ENCODE measurements at places on chromosomes 12 and 14.
A peak's percentile ranks its signal among the peaks of the same experiment; 100 is the strongest.

DNA sequence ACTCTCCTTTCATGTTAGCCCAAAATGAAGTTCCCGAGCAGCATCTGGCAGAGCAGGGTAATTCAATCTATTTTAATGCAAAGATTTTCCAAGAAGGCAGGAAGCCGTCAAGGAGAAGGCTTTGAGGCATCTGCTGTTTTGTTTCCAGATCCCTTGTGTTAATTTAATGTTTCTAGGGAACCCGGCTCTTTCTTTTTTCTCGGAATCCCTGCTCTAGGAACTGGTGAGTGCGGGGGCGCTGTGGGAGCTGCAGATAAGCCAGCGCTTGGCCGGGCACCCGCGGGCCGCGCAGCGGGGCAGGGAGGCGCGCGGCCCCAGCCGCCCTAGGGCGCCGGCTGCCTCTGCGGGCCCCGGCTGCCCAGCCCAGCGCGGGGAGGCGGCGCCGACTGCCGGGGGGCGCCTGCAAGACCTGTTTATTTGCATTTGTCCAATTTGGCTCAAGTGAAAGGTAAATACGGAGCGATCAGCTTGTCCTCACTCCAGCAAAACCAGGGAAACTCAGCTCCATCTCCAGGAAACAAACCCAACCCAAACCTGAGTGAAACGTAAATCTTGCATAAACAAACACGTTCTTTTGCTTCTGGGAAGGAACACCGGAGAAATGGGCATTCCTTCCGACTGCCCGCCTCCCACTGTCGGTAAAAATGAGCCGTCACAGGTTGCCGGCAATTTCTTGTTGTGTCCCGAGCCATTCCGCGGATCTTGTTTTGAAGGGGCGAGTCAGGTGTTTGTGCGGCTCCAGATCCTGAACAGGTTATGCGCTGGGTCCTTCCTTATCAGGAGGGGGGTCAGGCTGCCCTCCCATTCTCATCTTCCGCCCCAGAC is 65.1 kb downstream of the CRADD start:
- peak; percentile 70 for DNase-seq

GRCh38 chr14:51474854-51475253 is 176.9 kb upstream of the FRMD6 start:
- DNase-seq = no peak

- DNase-seq = no peak
Observed at GRCh38 chr12:126734710-126735109, 1532.3 kb upstream of the TMEM132C start.

GRCh38 chr12:131065801-131066200 is 112.1 kb downstream of the ADGRD1 start:
- DNase-seq = no peak
